Right ventricle myocardium inferior (tissue), 1 donor: ENCODE measurements at places on chromosomes 3 and 15. TPM values are rescaled to one million over a fixed set of nuclear protein-coding genes. Genes with fewer than 3 reads are reported as not detected.
A peak's percentile ranks its signal among the peaks of the same experiment; 100 is the strongest.

Gene ARHGAP31
- total RNA-seq = 42.8 TPM

Gene GRAMD2A
- not detected for total RNA-seq

Gene CLRN1
- total RNA-seq = not detected

Gene CSPG4
- 7.8 TPM for total RNA-seq

Gene ITGB5
- 109 TPM for total RNA-seq

GRCh38 chr3:171293142-171293782 lies 166.9 kb downstream of the TNIK start:
- DNase-seq = no peak

GRCh38 chr3:193546129-193546528 lies 8.6 kb downstream of the ATP13A4 start:
- DNase-seq = no peak

- peak; percentile 60 for DNase-seq
These were observed 10.0 kb upstream of the MBNL1 start for GRCh38 chr3:152258448-152259393.

DNA sequence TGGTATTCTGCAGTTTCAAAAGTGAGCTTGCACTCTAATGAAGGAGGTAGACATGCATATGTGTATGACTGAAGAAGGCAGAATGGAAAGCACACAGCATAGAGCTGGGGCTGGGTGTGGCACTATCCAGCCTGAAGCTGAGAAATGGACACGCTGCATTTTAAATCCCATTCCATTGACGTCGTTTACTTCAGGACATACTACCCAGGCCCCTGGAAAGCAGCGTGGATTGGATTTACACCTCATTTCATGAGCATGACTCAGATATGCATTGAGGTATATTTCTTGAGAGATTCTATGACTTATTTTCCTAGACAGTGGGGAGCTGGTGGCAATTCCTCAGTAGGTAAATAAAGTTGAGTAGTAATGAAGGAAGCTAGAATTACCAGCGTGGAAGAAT lies 101.4 kb downstream of the ABI3BP start:
- DNase-seq = no peak

DNA sequence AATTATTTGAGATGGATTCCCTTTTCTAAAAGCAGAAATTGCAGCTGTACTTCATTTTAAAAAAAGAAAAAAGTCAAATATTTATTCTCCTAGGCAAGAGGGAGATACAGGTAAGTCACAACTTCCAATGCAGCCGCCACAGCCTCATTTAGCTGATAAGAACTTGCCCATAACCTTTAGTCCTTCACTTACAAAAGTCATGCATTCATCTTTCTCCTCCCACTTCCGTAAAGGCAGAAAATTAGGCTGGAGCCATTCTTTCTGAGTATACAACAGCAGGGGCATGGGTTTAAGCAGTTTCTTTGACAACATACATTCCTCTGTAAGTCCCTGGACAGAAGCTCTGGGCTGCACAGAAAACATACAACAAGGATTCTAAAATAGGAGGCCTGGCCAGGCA lies 4.3 kb downstream of the SUCLG2 start:
- DNase-seq = no peak

DNA sequence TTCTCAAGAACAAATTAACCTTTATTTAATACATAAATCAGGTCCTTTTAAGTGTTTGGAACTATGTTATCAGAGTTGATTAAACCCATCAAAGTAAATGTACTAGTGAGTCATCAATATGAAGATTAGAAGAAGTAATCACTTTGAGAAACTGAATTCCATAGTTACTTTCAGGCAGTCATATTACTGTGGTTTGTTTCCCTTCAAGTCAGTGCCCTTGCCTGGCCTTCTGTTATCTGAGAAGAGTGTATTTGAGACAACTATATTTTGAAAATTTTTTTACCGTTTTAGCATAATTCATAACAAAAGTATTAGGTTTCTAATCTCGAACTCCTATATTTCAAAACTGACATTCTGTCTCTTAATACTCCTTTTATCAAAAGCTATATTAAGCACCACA lies 73.6 kb downstream of the GMPS start:
- no peak for DNase-seq

DNA sequence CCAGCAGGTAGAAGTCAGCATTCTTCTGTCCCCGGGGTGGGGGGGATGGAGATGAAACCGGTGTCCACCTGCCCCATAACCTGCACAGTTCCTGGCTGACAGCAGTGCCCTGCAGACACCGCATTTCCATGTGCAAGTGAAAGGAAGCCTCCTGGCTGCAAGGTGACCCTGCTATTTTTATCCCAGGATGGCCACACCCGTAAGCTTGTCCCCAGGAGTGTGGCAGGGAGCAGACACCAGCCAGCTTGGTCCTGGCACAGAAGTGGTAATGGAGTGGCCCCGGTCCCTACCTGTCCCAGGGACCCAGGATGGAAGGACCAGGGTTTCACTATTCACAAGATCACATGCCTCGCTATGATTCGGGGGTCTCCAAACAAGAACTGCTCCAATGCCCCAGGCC lies 85.3 kb upstream of the RPL32 start:
- no peak for DNase-seq

DNA sequence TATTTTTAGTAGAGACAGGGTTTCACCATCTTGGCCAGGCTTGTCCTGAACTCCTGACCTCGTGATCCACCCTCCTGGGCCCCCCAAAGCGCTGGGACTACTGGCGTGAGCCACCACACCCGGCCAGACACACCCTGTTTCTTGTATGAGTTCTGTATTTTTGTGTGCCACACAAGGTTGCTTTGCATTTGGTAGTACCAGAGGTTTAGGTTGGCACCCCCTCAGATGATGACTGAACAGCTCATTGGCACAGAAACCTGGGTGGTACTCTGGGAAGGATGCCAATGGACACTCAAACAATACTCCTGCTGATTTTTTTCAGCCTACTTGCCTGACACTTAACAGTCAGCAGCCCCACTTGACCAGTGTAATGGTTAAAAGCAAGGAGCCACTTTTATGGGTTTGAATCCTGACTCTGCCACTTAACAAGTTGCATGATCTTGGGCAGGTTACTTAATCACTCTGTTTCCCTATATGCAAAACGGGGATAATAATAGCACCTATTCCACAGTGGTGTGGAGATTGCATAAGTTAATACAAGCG lies 39.2 kb upstream of the BCL2A1 start:
- no peak for DNase-seq

- DNase-seq = no peak
These were observed 36.5 kb upstream of the KLHL6 start for GRCh38 chr3:183591881-183592521.

DNA sequence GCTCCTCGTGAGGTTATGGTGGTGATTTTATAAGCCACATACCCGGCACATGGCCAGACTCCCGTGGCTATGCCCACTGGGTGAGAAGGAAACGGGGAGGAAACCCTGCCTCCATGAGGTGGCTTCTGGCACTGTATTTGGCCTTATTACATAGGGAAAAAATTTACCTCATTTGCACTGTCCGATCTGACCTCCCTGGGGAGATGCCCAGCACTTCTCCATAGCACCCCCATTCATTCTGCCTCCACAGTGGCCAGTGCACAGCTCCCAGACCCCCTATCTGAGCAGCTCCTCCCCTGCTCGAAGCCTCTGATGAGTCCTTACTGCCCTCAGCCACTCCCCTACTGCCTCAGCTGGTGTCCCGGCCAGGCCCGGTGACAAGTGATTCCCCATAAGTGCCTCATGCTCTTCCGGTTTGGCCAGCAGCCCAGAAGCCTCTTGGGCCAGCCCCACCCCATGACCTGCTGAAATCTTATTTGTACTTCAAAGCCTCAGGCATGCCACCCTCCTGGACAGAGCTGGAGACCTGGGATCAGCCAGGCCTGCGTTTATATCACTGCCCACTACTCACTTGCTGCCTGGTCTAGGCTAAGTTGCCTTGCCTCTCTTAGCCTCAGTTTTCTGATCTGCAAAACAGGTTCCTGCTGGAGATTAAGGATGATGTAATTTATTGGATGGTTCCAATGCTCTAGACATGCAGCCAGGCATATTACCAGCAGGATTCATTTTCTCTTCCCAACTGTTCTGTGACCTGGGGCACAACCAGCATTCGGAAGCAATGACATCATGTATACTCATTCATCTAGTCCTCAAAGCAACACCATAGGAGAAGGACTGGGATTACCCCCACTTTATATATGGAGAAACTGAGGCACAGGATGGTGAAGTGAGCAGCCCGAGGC lies 30.6 kb upstream of the SLC6A6 start:
- DNase-seq = peak; percentile 93
